ENCODE measurements at places on chromosomes 16 and 17.

DNA sequence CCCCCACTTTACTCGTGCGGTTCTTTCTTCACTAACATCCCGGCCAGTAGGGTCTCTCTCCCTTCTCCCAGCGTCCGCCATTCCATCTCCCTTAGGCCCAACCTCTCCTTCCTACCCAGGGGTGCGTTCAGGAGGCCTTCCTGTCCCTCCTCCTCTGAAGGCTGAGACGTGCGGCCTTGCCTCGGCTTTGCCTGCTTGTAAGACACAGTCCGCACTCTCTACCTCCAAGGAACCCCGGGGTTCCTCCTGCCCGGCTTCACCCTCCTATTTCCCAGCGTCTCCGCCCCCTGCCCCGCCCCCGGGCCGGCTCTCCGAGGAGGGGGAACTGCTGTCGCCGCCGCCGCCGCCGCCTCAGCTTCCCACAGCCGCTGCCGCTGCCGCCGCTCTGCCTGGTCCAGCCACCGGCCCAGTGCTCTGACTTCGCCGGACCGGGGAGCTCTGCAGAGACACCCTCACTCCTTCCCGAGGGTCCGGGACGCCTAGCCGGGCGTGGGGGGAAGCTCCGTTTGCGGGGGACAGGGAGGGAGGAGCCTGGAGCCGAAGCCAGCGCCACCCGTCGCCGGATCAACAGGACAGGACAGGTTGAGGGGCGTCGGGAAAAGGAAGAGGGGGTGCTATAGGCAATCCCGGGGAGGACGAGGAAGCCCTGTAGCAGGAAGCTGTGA is 1.2 kb upstream of the FGF11 start:
- DNase-seq: peak; percentile 34

- DNase-seq: no peak
Observed at GRCh38 chr17:70037498-70037897, 37.5 kb upstream of the KCNJ16 start.

GRCh38 chr17:21196126-21196525 is 17.8 kb downstream of the TMEM11 start:
- no peak for DNase-seq

- DNase-seq: no peak
Observed at GRCh38 chr16:30923554-30924075, at the start of gene FBXL19. FBXL19 (plus strand) TSS chr16:30923572; CDS start chr16:30925755, 2,183 bp downstream.

DNA sequence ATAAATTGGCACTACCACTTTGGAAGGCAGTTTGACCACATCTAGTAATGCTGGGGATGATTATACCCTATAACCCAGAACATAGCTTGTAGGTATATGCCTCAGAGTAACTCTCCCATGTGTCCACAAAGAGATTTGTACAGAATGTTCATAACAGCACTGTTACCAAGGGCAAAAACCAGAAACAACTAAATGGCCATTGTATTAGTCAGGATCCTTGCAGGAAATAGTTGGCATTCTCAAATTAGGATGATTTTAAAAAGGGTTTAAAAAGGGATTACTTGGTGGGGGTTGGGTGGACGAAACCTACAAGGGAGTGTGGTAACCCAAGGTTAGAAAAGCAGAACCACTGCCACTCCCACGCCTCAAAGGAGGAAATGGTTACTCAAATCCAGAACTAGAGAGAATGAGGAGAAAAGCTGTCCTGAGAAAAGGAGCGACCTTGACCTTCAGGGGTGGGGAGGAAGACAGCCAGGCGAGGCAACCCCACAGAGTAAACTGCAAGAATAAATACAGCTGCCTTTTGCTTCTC is 2.1 kb downstream of the CPPED1 start:
- DNase-seq: peak; percentile 92

DNA sequence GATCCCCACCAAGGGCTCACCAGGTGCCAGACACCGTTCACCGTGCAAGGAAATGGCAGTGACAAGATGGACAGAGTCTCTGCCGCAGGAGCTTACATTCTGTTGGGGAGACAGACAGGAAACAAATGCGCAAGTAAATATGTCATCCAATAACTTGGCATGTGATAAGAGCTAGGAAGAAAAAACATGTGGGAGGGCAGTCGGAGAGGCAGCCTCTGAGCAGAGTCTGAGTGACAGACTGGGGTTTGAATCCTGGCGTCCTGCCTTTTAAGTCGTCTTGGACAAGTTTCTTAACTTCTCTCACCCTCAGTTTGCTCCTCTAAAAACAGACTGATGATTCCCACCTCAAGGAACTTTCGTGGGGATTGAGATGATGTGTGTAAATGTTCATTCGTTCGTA is 7.2 kb downstream of the SGSM2 start:
- no peak for DNase-seq

- DNase-seq: peak; percentile 59
Observed at GRCh38 chr17:30414486-30414885, 35.8 kb downstream of the CPD start.

GRCh38 chr16:85124636-85125346 is 12.5 kb upstream of the CIBAR2 start:
- no peak for DNase-seq

- DNase-seq: no peak
Observed at GRCh38 chr16:85712801-85713200, 24.0 kb upstream of the GINS2 start.

GRCh38 chr16:89552329-89552728 is 8.2 kb upstream of the RPL13 start:
- no peak for DNase-seq

DNA sequence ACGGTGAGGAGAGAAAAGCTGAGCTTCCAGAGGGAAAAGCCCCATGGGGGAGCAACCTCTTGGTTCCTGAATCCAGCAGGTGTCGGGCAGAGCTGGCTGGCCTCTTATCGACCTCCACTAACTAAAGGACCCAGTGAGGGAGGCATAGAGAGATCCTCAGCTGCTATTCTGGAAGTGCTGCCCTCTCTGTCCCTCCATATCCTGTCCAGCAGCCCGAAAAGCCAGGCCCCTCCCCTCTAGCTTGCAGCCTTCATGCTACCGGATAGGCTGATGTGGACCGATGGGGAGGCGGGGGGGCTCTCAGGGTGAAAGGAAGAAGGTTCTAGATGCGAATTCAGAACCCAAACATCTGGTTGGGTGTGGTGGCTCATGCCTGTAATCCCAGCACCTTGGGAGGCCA is 24.9 kb downstream of the MXRA7 start:
- DNase-seq: no peak

DNA sequence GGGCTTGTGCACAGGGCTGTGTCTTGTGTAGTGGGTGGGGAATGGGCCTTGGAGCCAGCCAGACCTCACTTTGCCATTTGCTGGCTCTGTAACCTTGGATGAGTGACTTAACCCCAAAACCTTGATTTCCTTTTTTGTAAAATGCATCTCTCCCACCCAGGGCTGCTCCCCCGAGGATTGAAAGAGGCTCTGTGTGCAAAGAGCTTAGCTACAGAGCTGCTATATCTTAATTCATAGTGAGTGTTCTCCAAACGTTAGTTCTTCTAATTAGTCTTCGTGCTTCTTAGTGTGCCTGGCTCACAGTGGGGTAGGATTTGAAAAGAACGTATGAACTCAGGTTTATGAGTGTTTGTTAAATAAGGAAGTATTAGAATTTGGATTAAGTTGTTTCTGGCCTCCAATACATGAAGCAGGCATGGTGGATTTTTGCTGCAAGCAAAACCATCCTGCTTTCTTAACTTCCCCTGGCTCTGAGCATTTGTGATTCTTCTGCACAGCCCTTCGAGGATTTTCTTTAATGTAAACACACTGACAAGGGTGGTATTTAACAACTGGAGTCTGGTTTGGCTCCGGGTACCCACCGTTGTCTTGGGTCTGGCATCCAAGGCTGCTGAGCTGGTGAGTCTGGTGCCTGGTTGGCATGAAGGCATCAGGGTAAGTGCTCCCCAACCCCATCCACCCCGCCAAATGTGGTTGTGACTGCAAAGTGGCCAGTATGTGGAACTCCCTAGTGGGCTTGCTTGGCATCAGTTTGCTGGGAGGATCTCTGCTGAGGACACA is 29.7 kb downstream of the KSR1 start:
- no peak for DNase-seq

DNA sequence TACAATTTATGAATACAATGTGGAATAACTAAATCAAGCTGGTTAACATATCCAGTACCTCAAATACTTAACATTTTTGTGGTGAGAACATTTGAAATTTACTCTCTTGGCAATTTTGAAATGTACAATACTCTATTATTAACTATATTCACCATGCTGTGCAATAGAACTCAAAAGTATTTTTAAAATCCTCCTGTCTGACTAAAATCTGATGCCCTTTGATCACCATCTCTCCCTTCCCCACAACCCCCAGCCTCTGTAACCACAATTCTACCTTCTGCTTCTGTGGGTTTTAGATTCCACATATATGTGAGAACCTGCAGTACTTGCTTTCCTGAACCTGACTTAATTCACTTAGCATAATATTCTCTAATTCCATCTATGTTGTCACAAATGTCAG is 71.6 kb upstream of the ALOX12 start:
- DNase-seq: no peak

- DNase-seq: no peak
Observed at GRCh38 chr17:39999067-39999466, 16.2 kb upstream of the CSF3 start.

GRCh38 chr16:30604316-30604947 is 5.8 kb downstream of the ZNF689 start:
- DNase-seq: no peak

DNA sequence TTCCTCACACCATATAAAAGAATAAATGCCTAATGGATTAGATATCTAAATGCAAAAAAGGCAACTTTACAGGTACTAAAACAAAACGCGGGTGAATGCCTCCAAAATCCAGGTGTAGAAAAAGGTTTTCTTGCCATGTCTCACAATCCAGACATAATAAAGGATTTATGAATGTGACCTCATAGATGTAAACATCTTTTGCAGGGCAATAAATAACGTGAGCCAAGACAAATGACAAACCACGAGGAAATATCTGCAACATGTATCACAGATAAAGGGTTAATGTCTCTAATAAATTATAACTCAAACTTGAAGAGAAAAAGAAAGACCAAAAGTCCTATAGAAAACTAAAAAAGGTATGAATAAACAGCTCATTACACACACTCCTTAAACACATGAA is 180.7 kb downstream of the PARN start:
- no peak for DNase-seq

DNA sequence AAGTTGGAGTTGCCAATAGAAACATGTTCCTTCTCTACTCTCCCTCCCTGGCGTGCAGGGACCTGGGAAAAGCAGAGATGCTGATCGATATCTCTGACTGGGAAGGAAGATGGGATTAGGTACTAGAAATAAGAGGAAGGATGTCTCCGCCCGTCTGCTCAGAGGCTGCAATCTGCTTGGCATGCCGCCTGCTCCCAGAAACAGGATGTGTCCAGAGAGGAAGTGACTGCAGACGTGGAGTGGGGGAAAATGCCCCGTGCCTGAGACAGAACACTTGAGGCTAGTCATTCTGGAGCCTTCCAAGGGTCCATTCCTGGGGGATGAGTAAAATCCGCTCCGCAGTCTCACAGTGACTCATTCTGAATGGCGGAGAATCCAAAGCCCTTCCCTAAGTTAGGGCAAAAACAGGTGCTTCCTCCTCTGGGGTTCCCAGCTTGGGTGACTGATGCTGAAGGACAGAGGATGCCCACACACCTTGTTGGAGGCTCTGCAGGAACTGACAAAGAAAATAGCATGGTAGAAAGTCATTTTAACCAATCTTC is 45.0 kb upstream of the SMURF2 start:
- DNase-seq: peak; percentile 100

DNA sequence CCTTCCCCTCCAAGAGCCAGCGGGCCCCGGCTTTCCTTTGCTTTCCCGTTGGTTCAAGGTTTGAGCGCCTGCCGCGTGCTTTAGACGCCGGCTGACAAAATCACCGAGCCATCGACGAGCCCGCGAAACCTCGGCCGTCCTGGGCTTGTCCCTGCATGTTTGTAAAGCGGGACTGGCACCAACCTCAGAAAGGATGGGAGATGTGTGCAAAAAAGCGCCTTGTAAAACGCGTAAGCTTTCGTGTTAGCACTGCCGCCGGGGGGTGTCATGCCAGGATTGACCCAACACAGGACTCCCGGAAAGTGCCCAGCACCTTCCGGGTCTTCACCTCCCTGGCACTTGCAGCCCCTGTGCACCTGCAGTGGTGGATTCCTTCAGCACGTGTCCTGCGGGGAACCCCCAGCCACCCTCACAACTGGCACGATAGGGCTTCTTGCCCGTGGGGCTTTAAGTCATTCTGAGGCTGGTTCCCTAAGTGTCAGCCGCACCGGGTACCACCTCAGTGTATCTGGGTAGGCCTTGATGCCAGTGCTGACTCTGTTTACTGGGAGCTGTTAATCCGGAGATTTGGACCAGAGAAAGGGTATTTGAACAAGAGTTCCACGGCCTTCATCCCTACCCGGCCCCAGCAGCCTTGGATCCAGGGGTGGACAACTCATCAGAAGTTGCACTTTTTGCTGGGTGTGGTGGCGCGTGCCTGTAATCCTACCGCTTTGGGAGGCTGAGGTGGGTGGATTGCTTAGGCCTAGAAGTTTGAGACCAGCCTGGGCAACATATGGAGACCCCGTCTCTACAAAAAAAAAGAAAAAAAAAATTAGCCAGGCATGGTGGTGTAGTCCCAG is 817 bp downstream of the NDUFAF8 start:
- peak; percentile 12 for DNase-seq

DNA sequence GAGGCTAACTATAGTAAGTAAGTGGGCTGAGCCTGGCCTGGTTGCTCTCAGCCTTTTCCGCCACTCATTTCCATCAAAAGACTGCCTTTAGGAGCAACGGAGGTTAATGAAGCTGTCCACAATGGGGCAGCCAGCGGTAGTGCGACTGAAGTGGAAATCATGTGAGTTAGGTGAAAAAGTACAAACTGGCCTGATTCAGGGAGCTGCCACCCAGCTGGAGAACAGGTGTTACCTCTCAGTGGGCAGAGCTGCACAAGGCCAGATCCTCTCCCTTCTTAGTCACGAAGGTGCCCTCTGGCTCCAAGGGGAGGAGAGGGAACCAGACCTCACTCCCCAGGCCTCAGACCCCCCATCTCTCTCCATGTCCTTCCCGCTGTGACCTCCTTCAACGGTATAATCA is 34.4 kb upstream of the CDRT4 start:
- no peak for DNase-seq

- DNase-seq: peak; percentile 79
Observed at GRCh38 chr17:17685775-17686291, 4.6 kb downstream of the RAI1 start.

- no peak for DNase-seq
Observed at GRCh38 chr17:57868910-57869616, 19.2 kb upstream of the MRPS23 start.

DNA sequence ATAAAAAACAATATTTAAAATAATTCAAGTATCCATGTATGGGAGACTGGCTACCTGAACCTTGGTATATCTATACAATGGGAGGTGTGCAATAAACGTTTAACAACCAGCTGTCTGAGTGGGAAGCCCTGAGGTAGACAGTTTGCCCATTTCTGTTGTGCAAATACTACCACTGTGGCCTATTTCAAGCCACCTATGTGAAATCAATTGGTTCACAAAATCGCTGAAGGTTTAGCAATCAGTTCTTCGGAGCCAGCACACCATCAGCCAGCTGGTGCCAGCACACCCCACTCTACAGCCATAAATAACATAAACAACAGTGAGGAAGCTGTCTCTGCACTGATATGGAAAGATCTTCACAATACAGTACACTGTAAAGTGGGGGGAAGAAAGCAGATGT is 46.7 kb upstream of the KDM8 start:
- no peak for DNase-seq

GRCh38 chr17:7026471-7027115 is 3.7 kb downstream of the BCL6B start:
- DNase-seq: no peak

All from fibroblast of skin of back (primary cell).